GOT3 (cell line): ENCODE measurements at places on chromosomes 5 and 9.

GRCh38 chr9:89207026-89207425, 28.4 kb upstream of the SHC3 start:
- DNase-seq = no peak

DNA sequence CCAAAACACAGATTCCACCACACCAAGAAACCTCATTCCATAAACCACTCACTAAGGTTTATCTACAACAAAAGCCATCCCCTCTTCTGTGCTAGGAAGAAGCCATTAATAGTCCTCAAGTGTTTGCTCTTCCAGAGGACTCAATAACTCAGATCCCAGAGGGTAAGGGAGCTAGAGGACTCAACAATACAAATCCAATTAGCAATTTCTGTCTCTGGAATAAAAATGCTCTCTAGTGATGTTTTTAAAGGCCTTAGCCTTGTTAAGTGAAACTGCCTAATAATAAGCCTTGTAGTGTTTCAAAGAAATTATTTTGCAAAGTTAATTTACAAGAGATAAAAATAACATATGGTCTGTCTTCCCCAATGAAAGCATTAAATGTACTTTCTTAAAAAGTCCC, 942.4 kb downstream of the CDH12 start:
- no peak for DNase-seq

- DNase-seq = no peak
These were observed 5.4 kb downstream of the CFAP90 start for GRCh38 chr5:7845557-7845956.

DNA sequence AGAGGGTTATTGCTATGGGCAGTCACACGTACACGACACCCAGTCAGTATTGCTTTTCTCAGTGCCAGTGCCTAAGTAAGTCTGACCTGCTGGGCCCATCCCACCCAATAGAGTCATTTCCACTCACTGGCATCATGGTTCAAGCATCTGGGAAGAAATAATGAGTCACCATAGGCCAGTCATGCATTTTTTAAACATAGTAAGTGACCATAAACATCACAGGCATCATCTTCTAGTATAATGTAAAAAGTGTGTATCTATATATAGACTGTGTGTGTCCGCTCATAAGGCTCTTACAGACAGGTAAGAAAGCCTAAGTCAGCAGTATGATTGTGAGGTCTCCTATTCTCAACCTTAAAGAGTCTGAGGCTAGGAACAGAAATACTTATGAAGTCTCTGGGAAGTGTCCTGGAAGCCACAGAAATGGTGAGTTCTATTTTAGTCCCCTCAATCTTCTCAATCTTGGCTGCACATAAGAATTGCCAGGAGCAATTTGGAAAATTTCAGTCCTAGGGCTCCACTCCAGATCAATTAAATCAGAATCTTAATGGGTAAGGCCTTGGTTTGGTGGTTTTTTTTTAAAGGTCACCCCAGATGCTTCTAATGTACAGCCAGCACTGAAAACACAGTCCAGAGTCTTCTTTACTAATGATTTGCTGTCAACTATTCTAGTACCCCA, 65.2 kb downstream of the ZNF366 start:
- DNase-seq = no peak

DNA sequence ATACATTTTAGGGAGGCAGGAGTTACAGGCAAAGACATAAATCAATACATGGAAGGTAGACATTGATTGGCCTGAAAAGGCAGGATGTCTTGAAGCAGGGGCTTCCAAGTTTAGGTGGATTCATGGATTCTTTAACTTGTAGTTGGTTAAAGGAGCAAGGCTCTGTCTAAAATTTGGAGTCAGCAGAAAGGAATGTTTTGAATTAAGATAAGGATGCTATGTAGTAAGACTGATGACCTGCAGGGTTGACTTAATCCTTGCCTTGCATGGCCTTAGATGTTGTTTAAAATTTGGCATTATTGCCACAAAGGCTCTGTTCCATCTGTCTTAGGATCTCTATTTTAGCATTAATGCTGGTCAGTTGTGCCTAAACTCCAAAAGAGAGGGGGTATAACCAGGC, 171.3 kb downstream of the C5orf15 start:
- DNase-seq = no peak

GRCh38 chr9:98584059-98584458, 124.7 kb downstream of the GABBR2 start:
- DNase-seq = no peak

DNA sequence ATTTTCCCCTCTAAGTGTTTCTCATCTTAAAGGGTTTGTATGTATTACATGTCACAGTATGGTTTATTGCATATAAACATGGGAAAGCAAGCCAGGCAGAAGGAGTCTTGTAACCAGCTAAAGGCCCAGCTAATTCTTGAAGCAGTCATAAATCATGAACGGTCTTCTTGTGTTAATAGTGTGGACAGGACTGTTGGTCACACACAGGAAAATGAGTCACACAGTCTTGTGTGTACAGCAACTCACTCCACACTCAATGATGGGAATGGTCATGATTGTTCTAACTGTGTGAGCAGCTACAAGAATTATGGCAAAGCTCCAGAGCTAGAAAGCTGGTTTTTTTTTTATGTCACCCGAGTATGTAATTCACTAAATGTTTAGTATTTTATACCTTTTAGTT, 123.9 kb downstream of the GHR start:
- no peak for DNase-seq

DNA sequence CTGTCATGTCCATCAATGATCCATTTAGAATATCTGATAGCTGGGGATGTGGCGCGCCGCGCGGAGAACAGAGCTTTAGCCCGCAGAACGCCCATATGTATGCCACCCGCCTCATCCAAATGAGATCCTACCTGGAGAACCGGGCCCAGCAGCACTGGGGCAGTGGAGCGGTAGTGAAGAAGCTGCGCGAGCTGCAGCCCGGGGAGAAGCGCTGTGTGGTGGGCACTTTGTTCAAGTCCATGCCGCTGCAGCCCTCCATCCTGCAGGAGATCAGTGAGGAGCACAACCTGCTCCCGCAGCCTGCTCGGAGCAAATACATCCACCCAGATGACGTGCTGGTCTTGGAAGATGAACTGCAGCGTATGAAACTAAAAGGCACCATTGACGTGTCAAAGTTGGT, 313.7 kb downstream of the NR2F1-AS1 start:
- no peak for DNase-seq

DNA sequence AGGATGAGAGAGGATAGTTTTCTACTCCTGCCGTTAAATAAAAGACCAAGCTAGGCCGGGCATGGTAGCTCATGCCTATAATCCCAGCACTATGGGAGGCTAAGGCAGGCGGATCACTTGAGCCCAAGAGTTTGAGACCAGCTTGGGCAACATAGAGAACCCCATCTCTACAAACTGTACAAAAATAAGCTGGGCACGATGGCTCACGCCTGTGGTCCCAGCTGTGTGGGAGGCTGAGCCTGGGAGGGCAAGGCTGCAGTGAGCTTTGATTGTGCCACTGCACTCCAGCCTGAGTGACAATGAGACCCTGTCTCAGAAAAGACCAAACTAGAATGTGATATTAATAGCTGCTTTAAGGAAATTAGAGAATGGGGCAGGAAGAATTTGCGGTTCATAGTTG, 158.4 kb downstream of the NIPBL start:
- DNase-seq = no peak

- no peak for DNase-seq
These were observed 93.4 kb downstream of the LMX1B start for GRCh38 chr9:126707083-126707482.

GRCh38 chr5:13640270-13640669, 304.2 kb downstream of the DNAH5 start:
- DNase-seq = no peak

- no peak for DNase-seq
These were observed 88.9 kb downstream of the AMBP start for GRCh38 chr9:113989017-113989713.

GRCh38 chr9:130306823-130307666, 41.5 kb downstream of the HMCN2 start:
- DNase-seq = no peak

GRCh38 chr9:93061260-93061751, 2.8 kb downstream of the SUSD3 start:
- no peak for DNase-seq

DNA sequence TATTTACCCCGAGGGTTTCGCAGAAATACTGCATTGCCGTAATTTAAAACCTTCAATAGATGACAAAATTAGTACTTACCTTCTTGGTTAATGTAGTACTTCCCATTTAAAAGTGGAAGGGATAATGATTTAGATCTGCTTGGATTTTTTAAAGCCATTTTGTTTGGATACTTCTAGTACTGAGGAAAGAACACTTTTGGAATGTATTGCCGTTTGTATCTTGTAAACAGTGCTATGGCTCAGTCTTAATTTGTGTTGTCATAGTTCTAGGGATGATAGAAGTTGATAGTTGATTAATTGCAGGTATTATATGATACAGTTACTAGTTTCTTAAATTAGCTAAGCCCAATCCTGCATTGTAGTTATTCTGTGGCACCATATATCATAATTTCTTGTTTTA, 33.1 kb downstream of the TNPO1 start:
- no peak for DNase-seq

GRCh38 chr9:121557581-121558447, 58.2 kb upstream of the GGTA1 start:
- DNase-seq = no peak

DNA sequence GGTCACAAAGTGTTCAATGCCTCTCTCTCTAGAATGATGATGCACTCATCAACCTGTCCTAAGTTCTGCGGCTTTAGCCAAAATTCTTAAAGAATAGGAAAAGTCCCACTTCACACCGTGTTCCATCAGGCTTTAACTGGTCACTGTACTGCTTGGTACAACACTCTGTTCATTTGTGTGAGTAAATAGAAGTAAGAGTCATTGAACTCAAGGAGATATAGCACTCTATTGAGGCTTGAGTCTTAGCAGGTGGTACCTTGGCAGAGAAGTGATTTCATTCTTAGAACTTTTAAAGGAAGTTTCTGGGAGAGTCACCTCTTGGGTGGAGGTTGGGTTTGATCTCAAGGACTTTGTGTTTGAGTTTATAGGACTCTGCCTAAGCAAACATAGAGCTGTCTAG, 92.6 kb downstream of the TENT4A start:
- no peak for DNase-seq

GRCh38 chr9:124297551-124297901, 39.8 kb downstream of the NEK6 start:
- no peak for DNase-seq

GRCh38 chr5:1897816-1898450, 15.2 kb upstream of the IRX4 start:
- no peak for DNase-seq
